ENCODE measurements at places on chromosomes 7 and 10. TPM values are rescaled to one million over a fixed set of nuclear protein-coding genes. Genes with fewer than 3 reads are reported as not detected.

The TMEM139 gene
- 18.5 TPM for total RNA-seq

The AASS gene
- total RNA-seq = 33.1 TPM

The CALML3 gene
- not detected for total RNA-seq

The C10orf62 gene
- total RNA-seq = not detected

The GDF2 gene
- not detected for total RNA-seq

The VPS50 gene
- 28.8 TPM for total RNA-seq

The ZNF365 gene
- total RNA-seq = 2.9 TPM

The ZFAND2A gene
- total RNA-seq = 15.1 TPM

The CRYGN gene
- not detected for total RNA-seq

The OR9A2 gene
- not detected for total RNA-seq

The AKR1B1 gene
- 79.1 TPM for total RNA-seq

The GIMAP7 gene
- total RNA-seq = 16.7 TPM

The BMPER gene
- total RNA-seq = 7.7 TPM

The TWIST1 gene
- total RNA-seq = not detected

The LRRC17 gene
- 8.7 TPM for total RNA-seq

The CDHR1 gene
- 0.38 TPM for total RNA-seq

The NFE2L3 gene
- 4.9 TPM for total RNA-seq

The LRGUK gene
- 1.0 TPM for total RNA-seq

The MAGI2 gene
- total RNA-seq = 7.5 TPM

The SLC25A13 gene
- 20.2 TPM for total RNA-seq

The COL17A1 gene
- total RNA-seq = 2.1 TPM

The IFIT1 gene
- 34.8 TPM for total RNA-seq

- peak; percentile 48 for DNase-seq
Observed at GRCh38 chr7:17027143-17027788, 145.5 kb upstream of the AGR3 start.

DNA sequence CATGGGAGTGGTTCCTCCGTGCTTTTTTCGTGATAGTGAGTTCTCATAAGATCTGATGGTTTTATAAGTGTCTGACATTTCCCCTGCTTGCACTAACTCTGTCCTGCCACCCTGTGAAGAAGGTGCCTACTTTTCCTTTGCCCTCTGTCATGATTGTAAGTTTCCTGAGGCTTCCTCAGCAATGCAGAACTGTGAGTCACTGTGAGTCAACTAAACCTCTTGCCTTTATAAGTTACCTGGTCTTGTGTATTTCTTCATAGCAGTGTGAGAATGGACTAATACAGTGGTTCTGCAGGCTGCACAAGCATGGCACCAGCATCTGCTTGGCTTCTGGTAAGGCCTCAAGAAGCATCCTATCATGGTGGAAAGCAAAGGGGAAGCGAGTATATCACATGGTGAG, 1144.6 kb downstream of the SORCS3 start:
- no peak for DNase-seq

DNA sequence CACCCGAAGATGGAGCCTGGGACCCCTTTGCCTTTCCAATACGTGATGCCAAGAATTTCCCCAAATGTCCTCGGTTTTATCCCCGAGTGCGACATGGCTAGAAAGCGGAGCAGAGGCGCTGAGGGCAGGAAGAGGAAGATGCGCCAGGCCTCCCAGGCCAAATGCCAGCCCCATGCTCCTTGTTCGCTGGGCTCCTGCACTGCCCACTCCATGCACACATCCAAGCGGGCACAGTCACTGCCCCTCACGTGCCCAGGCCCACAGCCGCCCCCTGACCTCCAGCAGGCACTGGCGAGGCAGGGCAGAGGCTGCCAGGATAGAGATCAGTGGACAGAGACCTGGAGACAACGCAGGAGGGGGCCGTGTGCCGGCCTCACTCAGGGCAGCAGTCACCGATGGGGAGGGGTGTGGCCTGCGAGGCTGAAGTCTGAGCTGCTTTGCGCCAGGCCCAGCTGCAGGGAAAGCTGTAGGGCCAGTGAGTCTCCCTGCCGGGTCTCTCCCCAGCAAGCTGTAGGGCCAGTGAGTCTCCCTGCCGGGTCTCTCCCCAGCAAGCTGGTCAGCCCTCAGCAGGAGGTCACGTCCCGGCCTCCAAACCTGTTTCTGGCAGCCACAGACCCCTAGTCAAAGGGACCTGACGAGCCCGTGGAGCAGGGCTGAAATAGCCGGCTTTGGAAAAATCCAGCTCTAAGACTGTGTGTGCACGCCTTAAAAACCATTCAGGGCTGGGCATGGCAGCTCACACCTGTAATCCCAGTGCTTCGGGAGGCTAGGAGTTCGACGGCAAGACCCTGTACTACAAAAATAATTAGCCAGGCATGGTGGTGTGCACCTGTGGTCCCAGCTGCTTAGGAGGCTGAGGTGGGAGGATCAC, 100.6 kb upstream of the DIP2C start:
- DNase-seq = no peak

- DNase-seq = no peak
Observed at GRCh38 chr7:46812101-46812675, 769.7 kb downstream of the TNS3 start.

- DNase-seq = no peak
Observed at GRCh38 chr10:102595897-102596296, 48.4 kb upstream of the TRIM8 start.

DNA sequence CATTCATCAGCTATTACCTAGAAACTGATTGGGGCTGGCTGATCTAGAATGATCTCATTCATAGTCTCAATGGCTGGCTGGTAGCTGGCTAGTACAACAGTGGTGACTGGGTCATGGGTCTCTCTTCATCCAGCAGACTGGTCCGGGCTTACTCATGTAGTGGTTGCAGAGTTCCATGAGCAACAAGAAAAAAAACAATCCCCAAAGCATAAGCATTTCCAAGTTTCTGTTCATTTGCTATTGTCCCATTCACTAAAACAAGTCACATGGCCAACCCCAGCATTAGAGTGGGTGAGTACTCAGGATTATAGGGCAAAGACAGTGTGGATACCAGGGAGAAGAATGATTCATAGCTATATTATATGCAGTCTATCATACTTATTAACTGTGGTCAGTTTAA, 85.2 kb upstream of the SEMA3C start:
- DNase-seq = no peak

- no peak for DNase-seq
Observed at GRCh38 chr7:106430103-106430502, 145.3 kb upstream of the NAMPT start.

DNA sequence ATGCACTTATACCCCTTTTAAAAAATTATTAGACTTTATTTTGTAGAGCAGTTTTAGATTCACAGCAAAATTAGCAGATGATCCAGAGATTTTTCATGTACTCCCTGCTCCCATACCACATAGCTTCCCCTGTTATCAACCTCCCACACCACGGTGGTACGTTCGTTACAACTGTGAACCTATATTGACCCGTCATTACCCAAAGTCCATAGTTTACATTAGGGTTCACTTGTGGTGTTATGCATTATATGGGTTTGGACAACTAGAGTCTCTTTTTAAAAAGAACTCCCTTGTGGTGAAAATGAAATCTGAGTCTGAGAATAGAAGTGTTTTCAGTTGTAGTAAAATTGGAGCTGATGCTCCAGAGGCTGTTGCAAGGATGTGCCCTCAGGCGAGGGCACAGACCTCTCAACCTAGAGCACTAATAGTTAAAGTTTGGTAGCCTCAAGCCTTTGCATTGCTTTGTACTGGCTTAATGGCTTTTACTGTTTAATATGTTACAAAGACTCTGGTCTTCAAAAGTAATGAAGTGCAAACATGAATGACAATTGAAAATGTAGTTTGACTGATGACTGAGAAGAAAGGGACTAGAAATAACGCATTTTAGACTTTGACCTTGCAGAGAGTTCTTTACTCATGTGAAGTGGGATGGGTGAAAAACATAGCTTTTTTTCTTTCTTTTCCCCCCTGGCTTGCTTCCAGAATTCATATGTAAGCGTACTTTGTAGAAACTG, 30.6 kb upstream of the CSTF2T start:
- DNase-seq = no peak

DNA sequence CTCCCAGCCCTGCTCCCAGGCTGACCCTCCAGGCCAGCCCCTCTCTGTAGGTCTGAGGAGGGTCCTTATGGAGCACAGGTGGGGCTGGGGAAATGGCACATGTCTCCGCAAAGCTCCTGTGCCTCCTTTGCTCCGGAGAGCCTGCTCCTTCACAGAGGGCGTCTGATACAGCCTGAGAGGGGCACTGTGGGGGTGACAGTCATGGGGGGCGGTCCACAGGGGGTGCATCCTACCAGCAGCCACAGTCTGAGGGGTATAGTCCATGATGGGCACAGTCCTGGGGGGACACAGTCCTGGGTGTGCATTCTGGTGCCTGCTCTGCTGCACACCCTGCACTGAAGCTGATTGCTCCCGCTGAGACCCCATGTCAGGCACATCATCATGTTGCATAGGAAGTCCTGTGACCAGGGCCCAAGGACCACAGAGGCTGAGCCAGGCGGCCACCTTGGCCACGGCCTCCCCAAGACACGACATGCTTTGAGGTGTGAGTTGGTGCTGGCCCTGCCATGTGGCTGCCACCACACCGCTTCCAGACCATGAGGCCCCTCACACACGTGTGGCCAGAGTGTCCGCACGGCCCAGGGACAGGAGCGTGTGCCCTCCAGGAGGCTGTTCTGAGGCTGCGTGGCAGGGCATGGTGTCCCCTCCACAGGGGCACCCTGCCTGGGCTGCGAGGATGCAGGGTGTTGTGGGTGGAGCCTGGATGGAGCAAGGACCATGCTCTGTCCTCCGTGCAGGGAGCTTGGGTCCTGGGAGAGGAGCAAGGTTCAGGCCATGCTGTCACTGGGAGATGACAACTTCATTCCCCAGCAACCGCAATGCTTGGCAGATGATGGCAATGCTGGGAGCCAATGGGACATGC, 59.2 kb downstream of the PWWP2B start:
- no peak for DNase-seq

GRCh38 chr10:17216217-17216900, 11.7 kb upstream of the VIM start:
- peak; percentile 66 for DNase-seq

DNA sequence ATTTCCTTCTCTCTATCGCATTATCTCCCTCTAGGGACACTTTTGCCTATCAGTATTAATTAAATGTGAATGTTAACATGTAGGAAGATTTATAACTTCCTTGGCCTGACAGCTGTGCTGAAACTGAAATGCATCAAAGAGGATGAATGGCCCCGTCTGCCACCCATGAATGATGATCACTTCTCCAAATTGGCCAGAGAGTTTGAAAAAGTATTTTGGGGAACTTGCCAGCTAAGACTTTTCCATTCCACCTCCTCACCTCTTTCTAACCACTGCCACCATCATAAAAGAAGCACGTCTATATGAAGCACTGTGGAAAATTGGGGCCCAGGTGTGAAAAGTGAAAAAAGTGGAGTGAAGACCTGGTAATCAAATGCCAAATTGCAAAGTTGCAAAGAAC, 25.4 kb upstream of the ST8SIA6 start:
- DNase-seq = no peak

DNA sequence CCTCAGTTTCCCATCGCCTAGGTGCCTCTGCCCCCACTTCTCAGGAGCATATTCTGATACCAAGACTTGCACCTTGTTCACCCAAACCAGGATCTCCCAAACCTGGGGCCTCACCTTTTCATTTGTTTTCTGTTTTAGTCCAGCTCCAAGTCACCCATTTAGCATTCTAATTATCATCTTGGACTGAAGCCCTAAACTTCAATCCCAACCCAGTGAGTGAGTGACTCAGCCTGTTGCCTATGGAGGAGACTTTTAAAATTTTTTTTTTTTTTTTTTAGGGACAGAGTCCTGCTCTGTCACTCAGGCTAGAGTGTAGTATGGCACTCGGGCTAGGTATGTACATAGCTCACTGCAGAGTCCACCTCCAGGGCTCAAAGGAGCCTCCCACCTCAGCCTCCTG, 378.9 kb upstream of the AUTS2 start:
- DNase-seq = no peak

DNA sequence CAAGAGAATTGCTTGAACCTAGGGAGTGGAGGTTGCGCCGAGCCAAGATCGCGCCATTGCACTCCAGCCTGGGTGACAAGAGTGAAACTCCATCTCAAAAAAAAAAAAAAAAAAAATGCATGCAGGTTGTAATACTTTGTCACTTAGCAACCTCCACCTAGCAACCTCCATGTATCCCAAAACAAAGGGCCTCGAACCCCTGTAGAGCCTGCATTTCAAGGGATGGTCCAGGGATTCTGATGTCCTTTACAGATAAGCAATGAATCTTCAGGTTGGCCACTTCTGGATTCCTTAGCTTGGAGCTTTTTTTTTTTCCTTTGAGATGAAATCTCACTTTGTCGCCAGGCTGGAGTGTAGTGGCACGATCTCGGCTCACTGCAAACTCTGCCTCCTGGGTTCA, 1211.0 kb downstream of the TYW1 start:
- no peak for DNase-seq

GRCh38 chr7:26865094-26865388, 651 bp upstream of the SKAP2 start:
- no peak for DNase-seq

- DNase-seq = no peak
Observed at GRCh38 chr7:73329861-73330581, 2.1 kb downstream of the FKBP6 start.

- DNase-seq = no peak
Observed at GRCh38 chr7:138542183-138542582, 82.1 kb downstream of the TRIM24 start.

GRCh38 chr10:70765794-70766594, 19.2 kb downstream of the TBATA start:
- DNase-seq = no peak

DNA sequence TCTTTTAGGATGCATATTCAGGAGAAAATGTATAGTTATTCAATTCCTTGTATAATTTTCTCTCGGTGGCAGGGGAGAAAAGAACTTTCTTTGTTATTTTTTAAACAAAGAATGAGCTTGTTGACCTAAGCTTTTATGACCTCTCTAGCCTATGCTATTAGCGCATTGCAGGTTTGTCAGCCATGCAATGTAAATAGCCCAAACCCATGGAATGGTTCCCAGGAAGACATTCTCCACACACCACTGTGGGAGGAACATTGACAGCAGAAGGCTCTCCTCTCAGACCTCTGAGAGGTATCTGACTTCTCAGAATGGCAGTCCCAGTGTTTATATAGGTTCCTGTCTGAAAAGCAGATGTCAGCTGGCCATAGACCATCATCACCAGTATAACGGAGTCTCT, 19.6 kb upstream of the AGBL3 start:
- DNase-seq = no peak

DNA sequence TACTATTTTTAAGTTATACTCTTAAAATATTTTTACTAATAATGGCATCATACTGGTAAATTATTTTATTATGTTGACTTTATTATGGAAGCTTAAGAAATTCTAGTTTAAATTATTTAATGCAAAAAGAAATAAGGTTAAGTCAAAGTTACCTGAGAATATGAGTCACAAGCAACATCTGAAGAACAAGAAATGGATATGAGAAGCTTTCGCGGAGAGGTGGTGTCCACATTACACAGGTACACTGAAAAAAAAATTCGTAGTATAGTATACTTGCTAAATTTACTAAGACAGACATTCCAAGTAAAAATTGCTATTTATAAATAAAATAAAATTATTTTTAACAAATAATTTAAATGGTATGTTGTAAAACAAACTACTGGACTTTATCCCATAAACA, 143.8 kb downstream of the AVL9 start:
- DNase-seq = no peak

- no peak for DNase-seq
Observed at GRCh38 chr10:29353887-29354561, 65.2 kb downstream of the LYZL1 start.
